ENCODE measurements at places on chromosomes 11 and 22.

GRCh38 chr22:45429424-45429823 lies 15.9 kb downstream of the RIBC2 start:
- no peak for DNase-seq

DNA sequence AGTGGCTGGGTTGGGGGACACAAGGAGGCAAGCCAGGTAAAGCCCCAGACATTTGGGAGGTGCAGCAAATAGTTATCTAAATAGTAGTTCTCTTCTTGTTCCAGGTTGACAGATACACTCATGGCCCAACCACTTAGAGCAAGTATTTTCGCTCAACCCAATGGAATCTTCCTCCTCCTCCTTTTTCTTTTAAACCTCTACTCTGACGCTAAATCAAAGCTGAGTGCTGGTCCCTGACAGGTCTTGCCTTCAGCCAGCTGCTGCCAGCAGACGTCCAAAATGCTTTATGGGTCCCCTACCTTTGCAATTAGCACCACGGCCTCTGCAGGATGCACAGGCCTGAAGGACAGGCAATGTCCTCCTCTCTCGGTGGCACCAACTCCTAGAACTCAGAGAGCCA lies 558.5 kb downstream of the MIAT start:
- no peak for DNase-seq

GRCh38 chr11:13831696-13832095 lies 130.8 kb upstream of the SPON1 start:
- no peak for DNase-seq

GRCh38 chr11:31582697-31583096 lies 73.1 kb downstream of the ELP4 start:
- no peak for DNase-seq

DNA sequence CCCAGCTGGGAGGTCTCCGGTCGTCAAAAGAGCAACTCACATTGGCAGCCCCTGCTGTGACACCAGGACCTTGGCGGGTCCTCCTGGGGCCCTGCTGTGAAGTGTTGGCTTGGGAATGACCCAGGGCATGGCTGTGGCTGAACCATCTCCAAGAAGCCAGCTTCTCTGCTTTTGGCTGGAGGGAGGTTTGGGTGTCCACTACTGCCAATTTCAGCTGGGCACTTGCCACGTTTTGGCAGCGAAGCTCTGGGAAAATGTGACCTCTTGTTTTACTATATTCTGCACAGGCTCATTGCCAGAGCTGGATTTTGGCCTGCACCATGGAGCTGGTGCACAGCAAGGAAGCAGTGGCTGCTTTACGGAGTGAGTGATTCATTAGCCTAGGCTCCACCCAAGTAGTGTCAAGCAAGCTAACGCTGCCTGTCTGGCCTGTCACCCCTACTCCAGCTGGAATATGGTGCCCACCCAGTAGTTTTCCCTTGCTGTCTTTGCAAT lies 24.3 kb upstream of the SMCO4 start:
- DNase-seq = no peak

DNA sequence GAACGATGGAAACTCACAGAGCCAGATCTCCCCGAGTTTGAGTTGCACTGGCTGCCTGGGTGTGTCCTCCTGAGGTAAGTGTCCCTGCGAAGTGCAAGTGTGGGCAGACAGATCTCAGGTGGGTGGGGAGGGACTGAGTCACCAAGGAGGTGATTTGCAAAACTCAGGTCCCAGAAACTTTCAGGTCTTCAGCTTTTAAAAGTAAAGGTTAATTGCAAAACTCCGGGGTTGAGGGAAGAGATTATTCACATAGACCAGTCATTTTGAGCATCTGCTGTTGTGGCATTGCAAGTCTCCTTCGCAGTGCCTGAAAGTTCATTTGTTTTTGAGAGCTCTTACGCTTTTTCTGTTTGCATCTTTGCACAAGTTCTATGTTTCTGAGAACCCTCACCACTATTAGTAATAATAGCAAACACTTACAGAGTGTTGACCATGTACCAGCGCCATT lies 7.1 kb downstream of the CD44 start:
- DNase-seq = no peak

DNA sequence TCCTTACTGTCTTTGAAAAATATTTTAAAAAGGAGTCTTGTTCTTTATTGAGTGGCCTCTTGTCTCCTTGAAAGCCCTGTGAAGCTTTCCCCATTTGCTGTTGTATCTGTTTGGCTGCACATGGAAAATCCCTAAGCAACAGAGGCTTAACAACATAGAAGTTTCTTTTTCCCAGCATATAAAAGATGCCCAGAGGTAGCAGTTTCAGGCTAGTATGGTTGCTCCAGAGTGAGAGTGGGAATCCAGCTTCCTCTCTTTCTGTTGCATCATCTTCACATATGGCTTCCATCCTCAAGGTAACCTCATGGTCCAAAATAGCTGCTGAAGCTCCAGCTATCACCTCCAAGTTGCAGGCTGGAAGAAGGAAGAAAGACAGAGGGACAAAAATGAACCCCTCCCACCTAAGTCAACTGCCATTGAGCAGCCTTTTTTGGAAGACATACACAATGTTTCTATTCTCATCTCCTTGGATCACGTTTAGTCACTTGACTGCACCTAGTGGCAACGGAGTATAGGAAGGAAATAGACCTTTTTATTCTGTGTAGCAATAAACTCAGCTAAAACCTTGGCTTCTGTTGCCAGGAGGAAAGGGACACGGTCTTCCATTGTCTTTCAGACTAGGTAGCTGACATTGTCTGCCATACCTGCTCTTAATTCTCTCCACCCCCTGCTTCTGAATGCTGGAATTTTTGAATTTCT lies 5.3 kb downstream of the CSF2RB start:
- DNase-seq = no peak

- DNase-seq = no peak
Observed at GRCh38 chr11:12480401-12480800, 103.0 kb downstream of the PARVA start.

All from esophagus squamous epithelium (tissue), 5 donors.